ENCODE measurements at places on chromosomes 5 and 9. TPM values are rescaled to one million over a fixed set of nuclear protein-coding genes. Genes with fewer than 3 reads are reported as not detected.

DNA sequence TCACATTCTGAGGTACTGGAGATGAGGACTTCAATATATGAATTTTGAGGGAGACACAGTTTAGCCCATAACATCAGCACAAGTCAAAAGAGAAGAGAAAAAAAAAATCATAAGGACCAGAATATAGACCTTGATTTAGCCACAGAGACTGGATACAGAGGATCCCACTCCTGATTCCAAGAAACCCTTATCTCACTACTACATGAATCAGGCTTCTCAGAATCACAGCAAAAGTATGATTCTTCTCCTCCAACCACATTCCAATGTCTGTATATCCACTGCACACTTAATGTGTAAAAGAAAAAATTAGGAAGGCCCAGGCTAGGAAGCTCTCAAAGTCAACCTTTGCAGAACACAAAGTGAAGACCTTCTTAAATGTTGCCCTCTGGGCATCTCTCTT, 610.9 kb downstream of the DTWD2 start:
- DNase-seq, result no peak

Gene MUSK
- total RNA-seq, result not detected

- DNase-seq, result no peak
Measured at GRCh38 chr9:1455766-1456165, 405.6 kb downstream of the DMRT2 start.

Gene ZDHHC11
- total RNA-seq, result 8.1 TPM

Gene NOL8
- 51.1 TPM for total RNA-seq

DNA sequence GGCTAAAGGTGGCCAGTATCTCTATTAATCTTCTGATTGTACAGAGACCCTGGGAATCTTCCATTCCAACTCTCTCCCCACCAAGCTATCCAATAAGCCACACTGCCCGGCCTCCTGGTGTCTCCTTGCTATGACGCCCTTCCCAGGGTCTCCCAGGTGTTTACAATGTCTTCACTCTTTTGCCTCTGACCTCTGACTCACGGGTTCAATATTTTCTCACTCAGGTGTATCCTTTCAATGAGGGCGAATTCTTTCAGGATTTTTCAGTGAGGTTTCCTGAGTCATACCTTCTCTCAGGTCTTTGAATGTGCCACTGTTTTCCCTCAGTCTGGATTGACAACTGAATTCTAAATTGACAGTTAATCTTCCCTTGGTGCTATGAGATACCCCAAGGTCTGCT, 53.7 kb upstream of the IRX4 start:
- DNase-seq, result no peak

GRCh38 chr9:79028101-79028500, 543.7 kb upstream of the TLE4 start:
- no peak for DNase-seq

Gene SCGB3A2
- total RNA-seq, result not detected

GRCh38 chr9:37382982-37383357, 39.5 kb upstream of the GRHPR start:
- no peak for DNase-seq

DNA sequence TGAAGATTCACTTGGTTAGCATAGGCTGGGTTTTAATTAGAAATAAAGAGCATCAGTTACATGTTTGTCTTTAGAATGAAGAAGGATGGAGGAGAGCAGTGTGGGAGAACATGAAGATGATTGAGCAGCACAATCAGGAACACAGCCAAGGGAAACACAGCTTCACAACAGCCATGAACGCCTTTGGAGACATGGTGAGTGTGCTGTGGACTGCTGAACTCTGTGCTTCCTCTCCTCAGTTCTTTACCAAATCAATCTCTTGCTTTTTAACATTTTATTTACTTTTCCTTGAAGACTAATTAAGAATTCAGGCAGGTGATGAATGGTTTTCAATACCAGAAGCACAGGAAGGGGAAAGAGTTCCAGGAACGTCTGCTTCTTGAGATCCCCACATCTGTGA, 38.2 kb upstream of the SPATA31E1 start:
- no peak for DNase-seq

Gene IL5
- total RNA-seq, result 9.5 TPM

- DNase-seq, result no peak
Measured at GRCh38 chr9:95070549-95071021, 246.9 kb downstream of the FANCC start.

DNA sequence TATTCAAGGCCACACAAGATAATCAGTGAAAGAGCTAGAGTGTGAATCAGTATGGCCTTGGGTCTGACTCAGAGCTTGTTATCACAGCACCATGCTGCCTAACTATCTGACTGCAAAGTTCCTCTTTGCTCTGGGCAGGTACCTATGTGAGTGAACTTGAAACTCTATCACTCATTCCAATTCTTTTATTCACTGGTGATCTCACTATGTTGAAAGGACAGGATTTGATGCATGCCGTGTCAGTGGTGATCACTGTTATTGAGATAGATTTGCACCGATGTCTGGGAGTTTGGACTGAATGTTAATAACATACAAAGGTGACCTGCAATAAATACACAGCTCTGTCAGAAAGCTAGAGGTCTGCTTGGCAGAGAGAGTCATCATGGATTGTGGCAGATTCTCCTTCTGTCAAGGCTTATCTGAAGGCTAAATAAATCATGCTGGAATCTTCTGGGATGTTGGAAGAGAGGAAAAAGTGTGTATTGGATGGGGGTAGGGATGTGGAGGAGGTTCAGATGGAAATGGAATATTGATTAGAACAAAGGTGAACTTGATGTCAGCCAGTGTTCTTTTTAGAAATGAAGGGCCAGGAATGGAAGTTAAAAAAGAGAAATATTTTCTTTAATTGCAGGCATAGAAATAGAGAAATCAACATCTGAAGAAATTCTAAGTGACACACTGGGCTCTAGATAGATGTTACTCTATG, 91.8 kb upstream of the TNC start:
- DNase-seq, result no peak

Gene PRXL2C
- total RNA-seq, result 4.8 TPM

DNA sequence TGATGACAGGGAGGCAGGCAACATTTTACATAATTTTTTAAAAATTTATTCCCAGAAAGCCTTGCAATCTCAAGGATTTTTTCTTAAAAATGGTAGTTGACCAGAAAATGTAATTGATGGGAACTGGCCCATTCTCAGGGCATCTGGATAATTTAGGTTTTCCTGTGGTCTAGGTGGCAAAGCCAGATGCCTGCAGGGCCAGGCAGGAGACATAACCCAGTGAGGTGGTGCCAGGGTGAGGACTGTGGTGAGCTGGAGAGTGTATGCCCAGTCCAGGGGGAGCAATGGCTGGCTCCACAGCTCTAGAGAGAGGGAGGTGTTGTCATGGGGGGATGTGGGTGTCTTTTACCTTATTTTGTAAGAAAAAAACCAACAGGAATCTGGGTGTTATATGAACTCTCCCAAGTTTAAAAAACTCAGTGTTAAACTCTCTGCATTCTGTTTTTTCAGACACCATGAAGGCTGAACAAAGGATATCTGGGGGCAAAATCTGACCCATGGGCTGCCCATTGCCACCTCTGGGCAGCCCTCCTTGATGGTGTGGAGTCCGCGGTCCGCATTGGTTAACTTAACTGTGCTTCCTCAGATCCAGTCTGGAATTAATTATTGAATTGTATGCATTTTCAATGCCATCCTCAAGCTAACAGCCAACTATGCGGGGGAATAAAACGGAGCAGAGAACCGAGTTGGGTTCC, 43.9 kb downstream of the BOD1 start:
- DNase-seq, result no peak
